Smooth muscle cell of bladder (primary cell): ENCODE measurements at places on chromosomes 2 and 18. TPM values are rescaled to one million over a fixed set of nuclear protein-coding genes. Genes with fewer than 3 reads are reported as not detected.

Gene FHOD3
- 6.1 and 16.9 TPM in 2 replicates for total RNA-seq

Gene GPR75
- total RNA-seq, result 0.71 and 0.74 TPM in 2 replicates

Gene RAX
- not detected in 2 replicates for total RNA-seq

Gene NDUFV2
- total RNA-seq, result 102 and 150 TPM in 2 replicates

Gene TACR1
- under 0.01 TPM in 2 replicates for total RNA-seq

Gene MREG
- total RNA-seq, result 0.71 and 1.2 TPM in 2 replicates

Gene NEB
- 0.14 and 0.18 TPM in 2 replicates for total RNA-seq

Gene SLC4A3
- 2.0 and 2.1 TPM in 2 replicates for total RNA-seq

Gene FSIP2
- under 0.01 TPM in 2 replicates for total RNA-seq

Gene FRZB
- 0.09 TPM in 1 of 2 replicates, not detected in the other for total RNA-seq

Gene MAP2
- 0.37 and 0.71 TPM in 2 replicates for total RNA-seq
